CD4-positive, alpha-beta T cell treated with Interferon gamma for 1 hour (primary cell): ENCODE measurements at places on chromosomes 1 and 21.

DNA sequence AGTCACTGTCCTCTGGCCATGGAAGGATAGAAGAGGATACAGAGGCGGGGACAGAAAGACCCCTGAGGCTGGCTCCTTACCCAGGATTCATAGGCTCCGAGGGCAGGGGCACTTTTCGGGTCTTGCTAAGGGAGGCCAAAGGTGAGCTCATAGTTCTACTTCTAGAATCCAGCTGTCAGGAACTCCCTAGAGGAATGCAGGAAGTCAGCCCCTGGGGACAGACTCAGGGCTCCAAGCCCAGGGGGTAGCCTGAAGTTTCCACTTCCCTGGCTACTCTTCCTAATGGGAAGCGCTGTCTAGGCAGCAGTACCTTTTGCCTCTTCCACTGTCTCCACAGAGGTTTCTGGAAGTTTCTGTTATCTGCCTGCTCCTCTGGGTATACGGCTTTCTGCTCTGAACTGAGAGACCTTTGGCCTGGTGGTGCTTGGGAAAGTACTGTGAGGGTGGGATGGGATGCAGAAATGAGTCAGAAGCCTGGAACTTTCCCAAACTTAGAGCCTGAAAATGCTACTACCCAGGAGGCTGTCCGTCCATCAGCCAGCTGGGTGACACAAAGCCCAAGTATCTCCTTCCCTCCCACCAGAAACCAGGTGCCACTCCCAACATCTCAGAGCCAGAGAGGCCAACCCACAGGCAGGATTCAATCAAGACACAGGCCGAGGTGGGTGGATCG lies 3.6 kb downstream of the UBXN11 start:
- DNase-seq = no peak

DNA sequence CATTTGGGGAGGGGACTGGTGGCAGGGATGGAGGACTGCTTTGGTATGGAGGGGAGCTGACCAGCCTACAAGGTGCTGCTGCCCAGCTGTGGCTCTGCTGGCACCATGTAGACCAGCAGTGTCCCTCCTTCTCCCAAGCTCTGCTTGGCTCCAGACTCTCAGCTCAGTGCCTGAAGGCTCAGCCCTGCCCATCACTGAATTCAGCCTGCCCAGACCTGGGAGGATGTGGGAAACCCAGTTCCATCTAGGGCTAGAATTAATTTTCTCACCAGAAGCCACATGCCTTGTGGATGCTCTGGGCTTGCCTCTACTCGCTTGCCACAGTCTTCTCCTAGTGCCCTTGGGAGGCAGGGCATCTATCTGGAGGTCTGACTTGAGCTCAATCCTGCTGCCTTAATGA lies 195.0 kb upstream of the EDN2 start:
- no peak for DNase-seq

DNA sequence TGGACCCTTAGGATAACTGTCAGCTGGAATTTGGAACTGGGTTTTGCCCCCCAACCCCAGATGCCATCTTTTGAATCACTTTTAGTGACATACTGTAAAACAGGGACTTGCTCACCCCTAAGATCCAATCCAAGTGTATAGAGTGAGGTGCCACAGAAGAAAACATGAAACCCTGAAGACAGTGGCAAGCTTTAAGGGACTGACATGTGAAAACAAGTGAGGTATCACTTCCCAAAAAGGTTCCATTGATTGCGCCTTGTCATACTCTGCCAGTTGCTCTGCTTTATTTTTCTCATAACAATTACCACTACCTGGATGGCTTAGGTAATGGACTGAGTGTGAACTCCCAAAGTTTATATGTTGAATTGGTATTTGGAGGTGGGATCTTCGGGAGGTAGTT lies 115.6 kb downstream of the CSMD2 start:
- no peak for DNase-seq

DNA sequence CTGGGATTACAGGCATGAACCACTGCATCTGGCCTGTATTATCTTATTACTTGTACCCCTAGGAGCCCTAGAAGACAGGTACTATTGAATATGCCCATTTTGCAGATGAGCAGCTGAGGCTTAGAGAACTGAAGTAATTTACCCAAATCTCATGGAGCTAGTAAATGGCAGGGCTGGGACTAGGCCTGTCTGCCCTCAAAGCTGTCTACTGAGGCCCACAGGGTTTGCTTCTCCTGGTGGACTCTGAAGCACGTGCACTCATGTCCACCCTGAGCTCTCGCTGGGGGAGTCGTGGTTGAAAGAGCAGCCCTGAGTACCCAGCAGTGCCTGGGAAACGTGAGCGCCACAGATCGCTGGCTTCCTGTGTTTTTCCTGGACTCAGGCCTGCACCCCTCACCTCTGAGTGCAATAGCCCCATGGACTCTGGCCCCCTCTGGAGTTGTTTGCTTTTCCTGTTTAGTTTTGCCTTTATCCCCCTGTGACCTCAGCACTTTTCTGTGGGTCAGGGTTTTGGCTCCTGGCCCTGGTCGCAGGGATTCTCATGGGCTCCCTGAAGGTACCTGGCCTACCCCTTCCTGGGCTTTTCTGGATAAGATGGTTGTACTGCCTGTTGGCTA lies 52.4 kb downstream of the ARHGEF10L start:
- no peak for DNase-seq

DNA sequence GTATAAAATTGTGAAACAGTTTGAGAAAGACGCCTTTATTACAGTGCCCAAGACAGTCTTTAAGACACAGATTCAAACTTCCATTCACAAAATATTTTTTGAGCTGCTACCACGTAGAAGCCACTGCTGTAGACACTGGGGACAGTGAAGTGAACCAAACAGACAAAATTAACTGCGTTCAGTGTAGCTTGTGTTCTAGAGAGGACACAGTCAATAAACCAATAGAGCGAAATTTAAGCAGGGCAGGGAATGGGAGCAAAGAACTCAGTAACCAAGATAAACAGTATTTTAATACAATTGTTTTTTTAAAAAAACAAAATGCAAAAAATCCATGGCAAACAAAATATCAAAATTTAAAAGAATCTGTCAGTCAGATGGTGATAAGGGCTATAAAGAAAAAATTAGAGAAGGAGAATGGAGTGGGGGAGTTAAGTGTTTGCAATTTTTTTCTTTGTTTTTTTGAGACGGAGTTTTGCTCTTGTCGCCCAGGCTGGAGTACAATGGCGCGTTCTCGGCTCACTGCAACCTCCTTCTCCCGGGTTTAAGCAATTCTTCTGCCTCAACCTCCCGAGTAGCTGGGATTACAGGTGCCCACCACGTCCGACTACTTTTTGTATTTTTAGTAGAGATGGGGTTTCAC lies 719 bp upstream of the PARS2 start:
- DNase-seq = no peak

GRCh38 chr1:94614168-94614815 lies 72.7 kb upstream of the F3 start:
- no peak for DNase-seq

GRCh38 chr1:86778569-86779239 lies 74.3 kb downstream of the SH3GLB1 start:
- DNase-seq = no peak

- DNase-seq = no peak
Observed at GRCh38 chr1:31860581-31860980, 44.8 kb upstream of the SPOCD1 start.

- DNase-seq = no peak
Observed at GRCh38 chr1:208101661-208102431, 142.3 kb downstream of the PLXNA2 start.

- DNase-seq = peak; percentile 90
Observed at GRCh38 chr1:207823880-207824566, 72.2 kb downstream of the CD46 start.

DNA sequence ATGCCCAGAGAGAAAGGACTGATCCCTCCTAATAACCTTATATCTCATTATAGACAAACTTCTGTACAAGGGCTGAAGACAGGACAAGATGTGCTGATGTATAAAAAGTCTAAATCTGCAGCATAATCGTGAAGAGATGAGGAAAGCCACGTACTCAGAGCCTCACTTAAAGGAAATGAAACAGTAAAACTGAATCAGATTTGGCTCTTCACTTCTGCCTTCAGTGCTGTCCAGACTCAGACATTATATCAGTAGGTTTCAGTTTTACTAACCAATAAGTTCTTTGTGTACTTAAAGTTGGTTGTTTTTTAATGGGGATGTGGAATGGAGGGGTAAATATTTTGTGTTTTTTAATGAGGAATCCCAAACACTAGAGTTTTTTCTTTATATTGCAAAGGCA lies 45.3 kb upstream of the RGS1 start:
- DNase-seq = no peak

- DNase-seq = no peak
Observed at GRCh38 chr1:7783178-7783711, 846 bp upstream of the PER3 start.

- DNase-seq = no peak
Observed at GRCh38 chr1:7006996-7007871, 222.0 kb downstream of the CAMTA1 start.

DNA sequence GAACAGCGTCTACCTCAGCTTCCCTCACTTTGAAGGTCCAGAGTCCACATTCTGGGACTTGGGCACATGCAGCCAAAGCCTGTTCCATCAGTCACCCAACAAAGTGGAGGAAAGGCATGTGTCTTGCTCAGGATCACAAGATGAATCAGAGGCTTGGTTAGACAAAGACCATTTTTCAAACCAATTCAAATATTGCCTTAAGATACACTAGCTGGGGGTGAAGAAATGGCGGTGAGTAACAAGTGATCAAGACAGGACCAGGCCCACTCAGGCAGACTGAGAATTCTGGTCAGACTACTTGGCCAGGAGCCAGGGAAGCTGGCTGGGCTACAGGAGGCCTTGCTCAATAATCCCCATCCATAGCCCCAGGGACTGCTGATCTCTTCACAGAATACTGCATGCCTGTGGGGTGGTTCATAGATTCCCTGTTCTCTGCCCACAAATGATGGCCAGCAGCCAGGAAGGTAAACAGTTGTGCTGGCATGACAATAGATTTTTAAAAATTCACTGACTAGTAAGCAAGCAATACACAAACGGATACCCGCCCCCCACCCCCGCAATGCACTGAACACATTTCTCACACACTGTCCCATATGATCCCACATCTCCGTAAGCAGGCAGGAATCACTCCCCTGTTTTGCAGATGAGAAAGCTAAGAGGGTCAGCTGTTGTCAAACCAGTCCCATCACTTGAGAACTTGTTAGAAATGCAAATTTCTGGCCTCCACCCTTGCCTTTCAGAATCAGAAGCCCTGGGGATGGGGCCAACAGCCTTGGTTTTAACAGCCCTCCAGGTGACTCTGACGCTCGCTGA lies 27.2 kb downstream of the ERI3 start:
- DNase-seq = no peak

DNA sequence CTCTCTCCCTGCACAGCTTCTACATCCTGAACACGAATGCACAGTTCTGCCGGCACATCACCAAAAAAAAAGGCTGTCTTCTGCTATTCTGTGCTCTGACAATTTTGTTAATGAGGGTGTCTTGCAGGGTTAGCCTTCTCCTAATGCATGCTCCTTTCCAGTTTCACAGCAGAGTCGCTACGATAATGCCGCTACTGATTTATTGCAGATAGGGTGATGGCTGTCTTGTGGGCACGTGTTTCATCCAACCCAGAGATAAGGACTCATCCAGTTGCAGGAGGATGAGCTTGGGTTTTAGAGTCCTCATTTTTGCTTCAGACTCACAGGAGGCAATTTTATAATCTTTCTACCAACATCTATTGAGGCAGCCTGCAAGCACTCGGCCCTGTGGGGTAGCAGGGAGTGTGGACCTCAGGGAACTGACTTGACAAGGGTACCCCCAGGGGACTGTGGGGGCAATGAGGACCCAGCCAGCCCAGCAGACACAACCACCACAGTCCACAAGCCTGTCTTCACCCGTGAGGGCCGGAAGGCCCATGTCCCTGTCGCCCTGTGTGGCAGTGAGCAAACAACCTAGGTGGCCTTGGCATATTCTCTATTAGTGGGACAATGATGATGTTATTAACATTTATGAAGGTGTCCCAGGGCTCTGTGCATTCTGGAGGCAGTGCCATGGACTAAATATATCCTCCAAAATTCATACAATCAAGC lies 15.4 kb upstream of the UTS2 start:
- no peak for DNase-seq
